Posterior vena cava (tissue), 2 donors: ENCODE measurements at places on chromosomes 3 and 15. TPM values are rescaled to one million over a fixed set of nuclear protein-coding genes. Genes with fewer than 3 reads are reported as not detected.

Gene ZDHHC19
- total RNA-seq = 0.52 TPM

DNA sequence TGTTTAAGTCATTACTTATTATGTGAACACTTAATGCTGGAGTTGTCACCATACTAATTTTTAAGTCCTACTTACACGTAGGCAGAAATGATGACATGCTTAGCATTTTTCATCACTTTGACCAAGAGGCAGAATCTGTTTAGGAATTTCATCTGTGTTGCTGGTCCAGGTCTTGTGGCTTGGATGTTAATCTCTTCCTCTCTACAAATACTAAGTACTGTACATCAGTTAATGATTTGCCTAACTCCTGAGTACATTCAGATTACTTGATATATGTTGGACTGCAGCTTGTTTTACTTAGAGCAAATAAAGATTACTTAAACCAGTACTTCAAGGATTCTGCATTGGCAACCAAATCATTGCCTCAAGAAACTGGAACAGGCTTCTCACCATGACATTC, 8.6 kb downstream of the SNRK start:
- DNase-seq = no peak

GRCh38 chr3:120858521-120858920, 49.5 kb upstream of the STXBP5L start:
- DNase-seq = no peak

DNA sequence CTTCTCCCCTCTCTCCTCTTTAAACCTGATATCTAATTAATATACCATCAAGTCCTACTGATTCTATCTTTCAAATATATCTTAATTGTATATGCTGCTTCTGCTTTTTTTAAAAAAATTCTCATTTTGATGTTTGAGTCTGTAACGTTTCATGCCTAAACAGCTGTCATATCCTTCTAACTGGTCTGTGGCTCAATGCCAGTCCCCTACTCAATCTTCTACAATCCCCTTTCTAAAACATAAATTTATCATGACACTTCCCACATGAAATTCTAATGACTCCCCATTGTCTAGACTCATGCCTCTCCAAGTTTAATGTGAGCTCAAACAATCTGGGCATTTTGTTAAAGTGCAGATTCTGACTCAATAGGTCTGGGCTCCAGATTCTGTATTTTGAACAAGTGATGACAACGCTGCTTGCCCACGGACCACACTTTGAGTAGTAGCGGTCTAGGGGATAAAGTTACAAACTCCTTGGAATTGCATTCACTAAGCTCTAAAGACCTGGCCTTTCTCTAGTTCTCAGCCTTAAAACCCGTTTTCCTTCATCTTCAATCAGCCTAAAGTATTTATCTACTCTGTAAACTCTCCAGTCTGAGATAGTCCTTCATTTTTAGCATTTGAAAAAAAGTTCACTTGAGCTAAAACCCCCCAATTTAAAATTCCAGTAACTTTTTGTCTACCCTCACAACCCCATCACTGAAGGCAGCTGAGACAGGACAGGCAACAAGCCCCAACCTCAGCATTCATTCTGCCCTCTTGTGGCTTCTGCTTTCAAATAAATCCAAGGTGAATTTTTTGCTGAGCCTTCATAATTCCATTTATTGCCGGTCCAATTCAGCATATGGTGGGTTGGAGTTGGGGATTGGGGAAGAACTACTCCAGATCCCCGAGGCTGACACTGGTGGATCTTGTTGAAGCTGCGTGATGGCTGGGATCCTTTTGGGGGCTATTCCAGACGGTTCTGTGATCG, 88.1 kb upstream of the THRB start:
- DNase-seq = no peak

DNA sequence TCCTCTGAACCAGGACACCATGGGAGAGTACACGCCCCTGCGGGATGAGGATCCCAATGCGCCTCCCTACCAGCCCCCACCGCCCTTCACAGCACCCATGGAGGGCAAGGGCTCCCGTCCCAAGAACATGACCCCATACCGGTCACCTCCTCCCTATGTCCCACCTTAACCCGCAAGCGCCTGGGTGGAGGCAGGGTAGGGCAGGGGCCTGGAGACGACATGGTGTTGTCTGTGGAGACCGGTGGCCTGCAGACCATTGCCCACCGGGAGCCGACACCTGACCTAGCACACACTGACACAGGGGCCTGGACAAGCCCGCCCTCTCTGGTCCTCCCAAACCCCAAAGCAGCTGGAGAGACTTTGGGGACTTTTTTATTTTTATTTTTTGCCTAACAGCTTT, 21.2 kb upstream of the BSN start:
- no peak for DNase-seq

DNA sequence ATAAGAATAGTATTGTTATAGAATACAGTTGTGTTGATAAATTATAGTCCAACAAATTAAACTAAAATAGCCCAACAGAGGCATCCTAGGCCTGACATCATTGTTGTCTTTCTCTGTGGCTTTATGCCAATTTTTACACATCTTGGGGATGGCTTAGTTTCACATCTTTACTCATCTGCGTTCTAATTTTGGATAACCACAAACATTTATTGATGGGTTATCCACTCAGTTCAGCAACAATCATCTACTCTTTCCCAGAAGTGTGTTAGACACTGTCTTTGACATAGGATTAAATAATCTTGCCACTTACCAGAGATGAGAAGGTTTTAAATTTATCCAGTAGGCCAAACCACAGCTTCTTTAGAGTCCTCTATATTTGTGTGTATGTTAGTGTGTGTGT, 120.8 kb upstream of the PHLDB2 start:
- DNase-seq = no peak

- DNase-seq = no peak
These were observed 282.9 kb downstream of the AGBL1 start for GRCh38 chr15:86362555-86362954.

Gene GTPBP8
- 11.1 TPM for total RNA-seq

DNA sequence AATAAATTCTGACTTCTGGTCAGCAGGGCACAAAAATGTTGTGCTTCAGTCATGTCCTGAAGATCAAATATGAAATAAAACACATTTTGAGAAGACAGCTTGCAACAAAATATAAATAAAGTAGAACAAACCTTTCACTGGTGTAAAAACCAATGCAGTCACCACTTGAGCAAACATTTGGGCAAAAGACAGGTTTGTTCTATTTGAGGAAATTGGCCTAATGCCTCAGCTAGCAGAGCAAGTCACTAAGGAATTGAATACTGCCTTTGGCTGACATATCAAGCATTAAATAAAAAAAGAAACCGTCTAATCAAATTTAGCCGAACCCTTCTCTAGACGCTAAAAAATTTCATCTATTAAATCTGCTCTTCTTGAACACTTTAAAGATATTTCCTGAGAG, 475.4 kb upstream of the CNTN3 start:
- no peak for DNase-seq

- DNase-seq = no peak
These were observed 58.7 kb upstream of the TIPARP start for GRCh38 chr3:156615592-156616173.

- DNase-seq = no peak
These were observed 384 bp upstream of the LEKR1 start for GRCh38 chr3:156825795-156826143.

Gene GOLGA6A
- total RNA-seq = 0.24 TPM

Gene ABTB1
- 27.7 TPM for total RNA-seq

DNA sequence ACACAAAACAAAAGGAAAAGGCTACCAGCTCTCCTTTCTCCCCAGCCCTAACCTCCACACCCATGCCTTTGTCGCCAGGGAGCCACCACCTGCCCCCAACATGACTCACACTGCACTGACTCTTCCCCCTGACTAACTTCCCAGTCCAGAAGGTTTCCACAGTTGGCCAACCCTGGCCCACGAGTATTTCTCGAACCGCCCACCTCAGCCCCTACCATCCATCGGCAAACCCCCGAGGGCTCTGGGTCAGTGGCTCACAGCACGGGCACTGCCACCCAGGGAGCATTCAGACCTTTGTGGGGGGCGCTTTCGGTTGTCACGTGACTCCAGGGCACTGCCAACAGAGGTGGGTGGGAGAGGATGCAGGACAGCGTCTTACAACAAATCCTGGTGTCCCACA, 152.3 kb downstream of the LRRC28 start:
- no peak for DNase-seq

Gene ITPKA
- 0.28 TPM for total RNA-seq

GRCh38 chr3:46092702-46093080, 65.4 kb upstream of the XCR1 start:
- DNase-seq = no peak
